ENCODE measurements at places on chromosomes 5 and 9. TPM values are rescaled to one million over a fixed set of nuclear protein-coding genes. Genes with fewer than 3 reads are reported as not detected.

Gene CCL27
- not detected for total RNA-seq

Gene SYK
- total RNA-seq = 0.19 TPM

DNA sequence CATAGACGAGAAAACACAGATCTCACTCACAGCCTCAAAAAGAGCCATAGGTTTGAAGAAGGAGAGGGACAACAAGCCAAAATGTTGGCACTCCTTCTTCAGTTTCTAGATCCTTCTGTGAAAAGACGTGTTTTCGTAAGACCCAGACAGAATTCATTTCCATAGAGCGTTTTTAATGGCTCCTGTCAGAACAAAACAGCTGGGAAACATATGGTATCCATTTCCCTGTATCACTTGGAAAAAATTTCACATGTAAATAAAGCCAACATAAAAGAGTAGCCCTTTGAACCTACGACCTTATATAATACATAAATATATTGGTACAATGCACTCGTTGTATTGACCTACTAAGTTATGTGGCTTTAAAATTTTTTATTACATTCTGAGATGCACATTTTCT is 108.1 kb downstream of the SNCAIP start:
- DNase-seq = no peak

Gene SLC25A2
- total RNA-seq = not detected

Gene SHISAL2B
- total RNA-seq = not detected

Gene N4BP3
- total RNA-seq = 1.4 TPM

DNA sequence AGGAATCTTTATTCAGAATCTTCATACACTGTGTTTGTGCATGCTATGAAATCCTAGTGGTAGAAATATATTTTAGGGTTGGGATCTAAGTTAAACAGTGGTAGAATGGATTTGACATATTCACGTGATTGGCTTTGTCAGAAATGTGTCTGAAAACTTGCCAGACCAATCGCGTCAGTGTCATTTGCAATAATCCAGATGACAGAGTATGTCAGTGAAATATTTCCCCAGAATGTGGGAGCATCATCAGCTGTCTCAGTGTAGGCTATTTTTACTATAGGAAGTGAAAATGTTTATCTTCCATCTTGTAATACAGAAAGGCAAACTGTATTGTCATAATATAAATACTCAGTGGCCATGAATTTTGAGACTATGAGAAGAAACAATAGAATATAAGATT is 220.6 kb upstream of the EDIL3 start:
- DNase-seq = no peak

Gene PGM5
- total RNA-seq = not detected
